ENCODE measurements at places on chromosomes 6 and 20. TPM values are rescaled to one million over a fixed set of nuclear protein-coding genes. Genes with fewer than 3 reads are reported as not detected.
A peak's percentile ranks its signal among the peaks of the same experiment; 100 is the strongest.

- DNase-seq: no peak
Observed at GRCh38 chr20:41268402-41268801, 49.1 kb downstream of the ZHX3 start.

GRCh38 chr20:10313701-10314100 lies 95.1 kb downstream of the SNAP25 start:
- no peak for DNase-seq

DNA sequence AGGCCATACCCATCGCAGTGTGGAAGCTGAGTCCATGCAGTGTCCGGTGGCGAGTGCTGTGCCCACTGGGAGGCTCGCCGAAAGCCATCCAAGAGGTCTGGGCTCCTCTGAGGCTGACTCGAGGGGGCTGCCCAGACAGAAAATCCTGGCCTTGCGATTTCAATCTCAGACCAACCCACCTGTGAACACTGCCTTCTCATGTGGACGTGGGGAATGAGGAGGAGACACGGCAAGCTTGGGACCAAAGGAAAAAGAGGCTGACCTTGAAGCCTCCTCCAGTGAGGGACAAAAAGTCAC lies 157.2 kb upstream of the AFDN start:
- DNase-seq: no peak

GRCh38 chr20:15267935-15268334 lies 930.5 kb upstream of the FLRT3 start:
- DNase-seq: no peak

DNA sequence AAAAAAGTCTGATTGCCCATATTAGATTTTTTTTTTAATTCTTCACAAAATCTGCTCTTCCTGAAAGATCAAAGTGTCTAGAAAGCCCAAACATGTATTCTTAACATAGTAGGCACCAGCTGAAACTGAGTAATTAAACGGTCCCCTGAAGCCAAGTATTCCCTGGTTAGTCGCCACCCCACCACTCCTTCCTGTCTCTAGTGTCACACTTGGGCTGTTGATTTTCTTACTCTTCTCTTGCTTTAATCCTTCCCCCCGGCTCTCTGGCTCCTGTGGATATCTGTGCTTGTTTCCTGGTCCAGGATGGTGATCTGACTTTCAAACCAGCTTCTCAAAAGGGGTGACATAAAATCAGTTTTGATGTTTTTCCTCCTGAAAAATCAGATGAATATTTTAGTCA lies 162.9 kb downstream of the QKI start:
- no peak for DNase-seq

DNA sequence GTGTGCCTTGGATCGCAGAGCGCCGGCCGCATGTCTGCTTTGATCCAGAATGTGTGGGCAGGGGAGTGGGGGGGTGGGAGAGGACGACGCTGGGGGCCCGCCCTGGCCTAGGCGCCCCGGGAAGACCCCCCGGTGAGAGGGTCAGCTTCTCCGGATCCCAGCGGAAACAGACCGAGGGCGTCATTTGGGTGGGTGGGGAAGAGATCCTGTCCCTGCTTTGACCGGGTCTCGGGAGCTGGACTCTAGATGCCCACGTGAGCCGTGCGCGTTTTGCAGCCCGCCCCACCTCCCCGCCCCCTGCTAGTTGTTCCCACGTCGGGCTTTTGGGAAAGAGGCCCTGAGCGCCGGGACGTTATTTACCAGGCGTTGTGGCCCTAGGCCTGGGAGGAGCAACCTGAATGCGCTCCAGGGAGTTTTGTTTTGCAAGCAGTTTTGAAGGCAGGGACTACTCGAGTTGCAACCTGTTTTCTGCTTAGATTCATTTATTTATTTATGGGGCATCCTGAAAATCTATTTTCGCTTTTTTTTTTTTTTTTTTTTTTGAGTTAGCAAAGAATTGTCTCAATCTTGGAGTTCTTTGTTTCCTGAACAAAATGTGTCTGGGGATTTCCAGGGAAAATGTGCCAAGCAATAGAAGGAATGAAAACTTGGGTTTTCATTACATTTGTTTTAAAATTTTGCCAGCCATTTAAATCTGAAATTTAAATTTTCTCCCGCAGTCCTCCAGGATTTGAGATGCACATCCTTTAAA lies 1.6 kb downstream of the DSP start:
- peak; percentile 86 for DNase-seq

- no peak for DNase-seq
Observed at GRCh38 chr20:9817654-9818053, 21.2 kb downstream of the PAK5 start.

GRCh38 chr6:23031986-23032385 lies 462.6 kb downstream of the HDGFL1 start:
- DNase-seq: no peak

- no peak for DNase-seq
Observed at GRCh38 chr20:48294196-48294595, 508.9 kb upstream of the SULF2 start.

GRCh38 chr6:148857798-148858390 lies 111.1 kb downstream of the UST start:
- no peak for DNase-seq

The CCM2L gene
- total RNA-seq: 1.2 TPM

The CNKSR3 gene
- total RNA-seq: 16.5 TPM

The HEY2 gene
- 2.9 TPM for total RNA-seq

The LY86 gene
- 2.8 TPM for total RNA-seq

The C20orf204 gene
- 1.8 TPM for total RNA-seq

The CRISP2 gene
- not detected for total RNA-seq

The STK38 gene
- total RNA-seq: 80.7 TPM

The TREML2 gene
- not detected for total RNA-seq
